Activated CD4-positive, alpha-beta T cell treated with anti-CD3 and anti-CD28 coated beads for 1 hour (primary cell): ENCODE measurements at places on chromosomes 3 and 15.

DNA sequence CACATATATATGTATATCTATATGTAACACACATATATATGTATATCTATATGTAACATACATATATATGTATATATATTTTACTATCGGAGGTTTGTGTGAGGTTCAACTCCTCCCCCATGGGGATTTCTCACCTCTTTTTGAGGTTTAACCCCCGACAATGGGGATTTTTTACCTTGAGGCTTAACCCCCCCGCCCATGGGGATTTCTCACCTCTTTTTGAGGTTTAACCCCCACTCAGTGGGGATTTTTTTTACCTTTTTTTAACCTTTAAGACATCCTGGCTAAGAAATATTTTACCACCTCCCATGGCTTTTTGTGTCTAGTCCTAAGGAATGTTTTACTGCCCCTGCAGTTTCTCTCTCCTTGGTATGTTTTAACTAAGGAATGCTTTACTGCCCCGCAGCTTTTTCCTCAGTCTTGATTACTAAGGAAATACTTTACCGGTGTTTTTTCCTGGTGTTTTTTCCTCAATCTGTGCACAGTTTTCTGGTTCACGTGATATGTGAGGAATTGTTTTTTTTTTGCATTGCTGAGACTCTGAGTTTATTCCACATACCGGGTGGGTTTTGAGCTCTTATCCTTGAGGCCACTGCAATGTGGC, 185.2 kb downstream of the KLF13 start:
- no peak for DNase-seq

- DNase-seq, result peak; percentile 20
Observed at GRCh38 chr3:33439546-33440327, 468 bp downstream of the UBP1 start.

DNA sequence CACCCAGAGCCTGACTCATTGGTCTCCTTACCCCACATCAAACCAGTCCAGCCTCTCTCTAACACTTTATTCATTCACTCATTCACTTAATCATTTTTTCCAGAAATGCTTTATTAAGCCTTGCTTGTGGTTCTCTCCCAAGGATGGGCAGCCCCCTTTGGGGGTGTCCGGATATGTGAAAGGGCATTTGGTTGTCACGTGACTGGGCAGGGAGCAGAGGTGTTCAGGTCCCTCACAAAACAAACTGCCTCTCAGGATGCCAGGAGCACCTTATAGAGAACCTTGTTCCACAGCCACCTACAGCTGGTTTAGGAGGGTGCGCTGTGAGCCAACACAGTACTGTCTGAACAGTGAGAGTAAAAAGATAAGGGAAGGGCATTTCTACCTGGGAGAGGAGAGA, 25.8 kb upstream of the PTPN23 start:
- DNase-seq, result no peak

DNA sequence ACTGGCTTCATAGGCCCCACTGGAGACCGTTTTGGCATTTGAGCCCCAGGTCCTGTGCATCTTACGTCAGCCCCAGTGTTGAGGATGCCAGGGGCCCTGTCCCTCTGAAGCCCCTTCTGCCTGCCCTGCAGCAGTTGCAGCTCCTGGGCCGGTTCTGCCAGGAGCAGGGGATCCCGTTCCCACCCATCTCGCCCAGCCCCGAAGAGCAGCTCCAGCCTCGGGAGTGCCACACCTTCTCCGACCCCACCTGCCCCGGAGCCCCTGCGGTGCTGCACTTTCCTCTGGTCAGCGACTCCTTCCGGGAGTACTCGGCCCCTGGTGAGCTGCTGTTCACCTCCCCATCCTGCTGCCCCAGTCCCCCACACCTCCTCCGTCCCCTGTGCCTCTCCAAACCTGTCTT, 8.6 kb downstream of the PLA2G4B start:
- DNase-seq, result no peak

- DNase-seq, result no peak
Observed at GRCh38 chr15:69478259-69478781, 25.7 kb downstream of the RPLP1 start.

- no peak for DNase-seq
Observed at GRCh38 chr15:80462111-80462510, 57.9 kb downstream of the ARNT2 start.

GRCh38 chr3:99069973-99070372, 168.5 kb upstream of the DCBLD2 start:
- DNase-seq, result no peak

GRCh38 chr3:193875601-193876321, 260.2 kb upstream of the HES1 start:
- DNase-seq, result no peak

- no peak for DNase-seq
Observed at GRCh38 chr3:55571913-55572312, 84.8 kb upstream of the WNT5A start.

DNA sequence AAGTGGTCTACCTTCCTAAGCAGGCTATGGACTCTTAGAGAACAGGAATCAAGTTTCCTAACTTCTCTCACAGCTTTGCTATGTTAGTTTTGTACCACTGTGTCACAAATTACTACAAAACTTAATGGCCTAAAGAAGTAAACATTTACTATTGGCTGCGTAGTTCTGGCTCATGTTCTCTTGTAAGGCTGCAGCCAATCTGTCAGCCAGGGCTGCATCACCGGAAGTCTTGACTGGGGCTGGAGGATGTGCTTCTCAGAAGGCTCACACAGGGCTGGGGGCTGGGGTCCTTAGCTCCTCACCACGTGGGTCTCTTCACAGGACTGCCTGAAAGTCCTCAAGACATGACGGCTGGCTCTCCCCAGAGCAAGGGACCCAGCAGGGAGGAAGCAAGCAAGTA, 15.5 kb downstream of the STIMATE start:
- no peak for DNase-seq

DNA sequence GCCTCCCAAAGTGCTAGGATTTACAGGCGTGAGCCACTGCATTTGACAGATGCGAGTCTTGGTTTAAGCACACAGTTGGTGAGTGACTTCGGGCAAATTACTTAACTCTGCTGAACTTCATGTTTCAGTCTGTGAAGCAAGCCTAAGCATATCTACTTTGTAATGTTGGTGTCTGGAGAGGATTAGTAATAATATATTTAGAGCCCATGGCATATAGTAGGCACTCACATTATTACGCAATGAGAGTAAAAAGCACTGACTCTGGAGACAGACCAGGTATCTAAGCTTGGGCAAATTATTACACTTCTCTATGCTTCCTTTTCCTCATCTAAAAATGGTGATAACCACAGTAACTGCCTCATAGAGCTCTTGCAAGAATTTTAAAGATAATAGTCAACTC, 208.7 kb upstream of the P2RY1 start:
- DNase-seq, result no peak

- no peak for DNase-seq
Observed at GRCh38 chr3:31472479-31473390, 60.0 kb upstream of the STT3B start.

DNA sequence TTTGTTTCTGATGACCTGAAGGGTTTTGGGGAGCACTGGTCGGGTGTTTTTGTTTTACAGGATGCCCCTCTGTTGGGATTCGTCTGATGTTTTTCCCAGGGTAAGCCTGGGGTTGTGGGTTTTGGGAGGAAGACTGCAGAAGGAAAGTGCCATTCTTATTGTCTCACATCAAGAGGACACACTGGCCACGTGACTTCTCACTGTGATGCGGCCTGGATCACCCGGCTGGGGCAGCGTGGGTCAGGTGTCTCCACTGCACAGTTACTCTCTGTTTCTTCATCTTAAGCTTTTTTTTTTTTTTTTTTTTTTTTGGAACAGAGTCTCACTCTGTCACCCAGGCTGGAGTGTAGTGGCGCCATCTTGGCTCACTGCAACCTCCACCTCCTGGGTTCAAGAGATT, 120.5 kb downstream of the TMEM266 start:
- no peak for DNase-seq

- no peak for DNase-seq
Observed at GRCh38 chr3:143951351-143951971, 20.2 kb upstream of the DIPK2A start.

DNA sequence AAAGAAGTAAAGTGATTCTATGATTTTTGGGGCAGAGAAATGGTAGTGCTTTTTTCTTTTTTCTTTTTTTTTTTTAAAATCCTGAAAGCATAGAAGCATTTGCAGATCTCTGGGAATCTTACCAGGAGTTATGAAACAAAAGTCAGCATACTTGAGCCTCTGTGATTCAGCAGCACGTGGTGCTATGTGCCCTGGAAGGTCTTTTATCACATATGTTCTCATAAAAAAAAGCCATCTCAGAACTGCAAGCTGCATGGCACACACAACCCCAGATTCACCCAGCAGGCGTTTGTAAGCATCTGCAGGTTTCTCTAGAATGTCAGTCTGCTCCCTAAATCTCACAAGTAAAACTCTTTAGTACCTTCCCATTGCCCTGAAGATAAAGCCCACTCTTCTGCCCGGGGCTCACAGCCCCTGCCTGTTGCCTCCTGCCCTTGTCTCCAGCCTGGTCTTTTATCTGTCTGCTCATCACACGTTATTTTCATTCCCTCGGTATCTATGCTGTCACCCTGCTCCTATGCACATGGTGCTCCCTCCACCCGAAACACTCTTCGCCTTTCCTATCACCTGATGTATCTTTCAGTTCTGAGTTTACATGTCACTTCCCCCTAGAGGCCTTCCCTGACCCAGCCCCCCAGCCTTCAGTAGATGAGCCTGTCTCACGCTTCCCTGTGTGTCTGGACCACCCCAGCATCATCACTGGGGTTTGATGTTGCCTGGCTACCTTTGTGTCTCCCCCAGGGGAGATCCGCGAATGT, 72.4 kb downstream of the CHDH start:
- no peak for DNase-seq

DNA sequence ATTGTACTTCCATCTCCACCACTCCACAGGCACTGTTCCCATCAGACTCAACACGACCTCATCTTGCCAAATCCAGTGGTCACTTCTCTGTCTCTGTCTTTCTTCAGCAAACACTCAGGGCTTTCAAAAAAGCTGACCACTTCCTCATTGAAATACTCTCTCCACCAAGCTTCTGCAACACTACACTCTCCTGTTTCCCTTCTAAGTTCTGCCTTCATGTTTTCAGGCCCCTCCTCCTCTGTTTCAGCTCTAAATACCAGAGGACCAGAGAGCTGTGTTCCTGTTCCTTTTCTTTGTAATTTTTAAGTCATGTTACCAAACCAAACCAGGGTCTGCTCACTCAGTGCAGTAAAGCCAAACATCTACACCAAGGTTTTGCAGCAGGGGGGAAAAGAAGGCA, 33.8 kb upstream of the ACP3 start:
- no peak for DNase-seq

GRCh38 chr3:186255703-186256331, 106.2 kb downstream of the DGKG start:
- no peak for DNase-seq

DNA sequence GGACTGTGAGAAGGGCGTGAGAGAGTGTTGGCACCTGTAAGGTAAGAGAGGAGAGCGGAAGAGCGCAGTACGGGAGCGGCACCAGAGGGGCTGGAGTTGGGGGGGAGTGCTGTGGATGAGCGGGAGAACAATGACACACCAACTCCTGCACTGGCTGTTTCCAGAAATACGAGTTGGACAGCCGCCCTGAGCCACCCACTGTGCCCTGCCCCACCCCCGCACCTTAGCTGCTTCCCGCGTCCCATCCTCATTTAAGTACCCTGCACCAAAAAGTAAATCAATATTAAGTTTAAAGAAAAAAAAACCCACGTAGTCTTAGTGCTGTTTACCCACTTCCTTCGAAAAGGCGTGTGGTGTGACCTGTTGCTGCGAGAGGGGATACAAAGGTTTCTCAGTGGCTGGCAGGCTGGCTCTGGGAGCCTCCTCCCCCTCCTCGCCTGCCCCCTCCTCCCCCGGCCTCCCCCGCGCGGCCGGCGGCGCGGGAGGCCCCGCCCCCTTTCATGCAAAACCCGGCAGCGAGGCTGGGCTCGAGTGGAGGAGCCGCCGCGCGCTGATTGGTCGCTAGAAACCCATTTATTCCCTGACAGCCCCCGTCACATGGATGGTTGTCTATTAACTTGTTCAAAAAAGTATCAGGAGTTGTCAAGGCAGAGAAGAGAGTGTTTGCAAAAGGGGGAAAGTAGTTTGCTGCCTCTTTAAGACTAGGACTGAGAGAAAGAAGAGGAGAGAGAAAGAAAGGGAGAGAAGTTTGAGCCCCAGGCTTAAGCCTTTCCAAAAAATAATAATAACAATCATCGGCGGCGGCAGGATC, at the start of gene SOX2:
Gene SOX2 (plus strand): TSS at position 601 of the 811 bp plus-strand sequence. CDS start 436 bp downstream, outside the sequence.
- DNase-seq, result no peak
